ENCODE measurements at places on chromosomes 6 and 20.

DNA sequence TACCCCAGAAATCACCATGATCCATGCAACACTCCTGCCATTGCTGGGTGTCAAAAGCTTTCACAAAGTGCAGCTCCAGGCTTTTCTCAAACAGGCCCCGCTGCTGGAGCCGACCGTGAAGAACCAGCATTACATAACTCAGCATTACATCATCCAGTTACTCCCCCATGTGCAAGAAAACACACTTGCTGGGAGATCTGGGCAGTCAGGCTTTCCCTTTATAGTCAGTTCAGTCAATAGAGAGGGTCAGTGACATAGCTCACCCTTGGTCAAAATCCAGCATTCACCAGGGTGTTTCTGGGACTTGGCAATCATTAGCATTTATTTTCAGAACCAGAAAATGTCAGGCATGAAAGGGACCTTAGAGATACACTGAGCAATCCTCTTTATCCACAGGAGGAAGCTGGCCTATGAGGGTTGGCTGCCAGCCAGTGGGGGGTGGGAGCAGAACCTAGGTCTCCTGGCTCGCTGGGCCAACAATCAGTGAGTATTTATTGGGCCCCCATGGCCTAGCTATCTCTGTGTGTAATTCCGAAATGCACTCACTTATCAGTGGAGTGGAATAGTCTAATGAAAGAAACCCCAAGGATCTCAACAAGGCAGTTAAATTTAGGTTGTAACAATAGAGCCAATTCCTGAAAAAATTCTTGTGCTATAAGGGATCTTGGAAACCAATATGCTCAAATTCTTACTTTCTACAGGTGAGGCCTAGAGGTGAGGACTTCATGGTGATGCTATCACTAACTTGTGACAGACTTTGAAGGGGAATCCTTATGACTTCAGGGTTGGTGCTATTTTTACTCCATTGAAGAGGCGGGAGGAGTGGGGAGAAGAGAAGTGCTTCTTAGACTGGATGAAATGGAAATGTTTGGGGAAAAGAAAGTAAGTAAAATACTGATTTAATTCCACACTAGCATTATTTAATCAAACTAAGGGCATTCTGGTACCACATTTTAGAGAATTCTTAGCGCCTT, 54.6 kb downstream of the LYRM4 start:
- DNase-seq: no peak

GRCh38 chr6:24959319-24959718, 23.6 kb upstream of the RIPOR2 start:
- no peak for DNase-seq

DNA sequence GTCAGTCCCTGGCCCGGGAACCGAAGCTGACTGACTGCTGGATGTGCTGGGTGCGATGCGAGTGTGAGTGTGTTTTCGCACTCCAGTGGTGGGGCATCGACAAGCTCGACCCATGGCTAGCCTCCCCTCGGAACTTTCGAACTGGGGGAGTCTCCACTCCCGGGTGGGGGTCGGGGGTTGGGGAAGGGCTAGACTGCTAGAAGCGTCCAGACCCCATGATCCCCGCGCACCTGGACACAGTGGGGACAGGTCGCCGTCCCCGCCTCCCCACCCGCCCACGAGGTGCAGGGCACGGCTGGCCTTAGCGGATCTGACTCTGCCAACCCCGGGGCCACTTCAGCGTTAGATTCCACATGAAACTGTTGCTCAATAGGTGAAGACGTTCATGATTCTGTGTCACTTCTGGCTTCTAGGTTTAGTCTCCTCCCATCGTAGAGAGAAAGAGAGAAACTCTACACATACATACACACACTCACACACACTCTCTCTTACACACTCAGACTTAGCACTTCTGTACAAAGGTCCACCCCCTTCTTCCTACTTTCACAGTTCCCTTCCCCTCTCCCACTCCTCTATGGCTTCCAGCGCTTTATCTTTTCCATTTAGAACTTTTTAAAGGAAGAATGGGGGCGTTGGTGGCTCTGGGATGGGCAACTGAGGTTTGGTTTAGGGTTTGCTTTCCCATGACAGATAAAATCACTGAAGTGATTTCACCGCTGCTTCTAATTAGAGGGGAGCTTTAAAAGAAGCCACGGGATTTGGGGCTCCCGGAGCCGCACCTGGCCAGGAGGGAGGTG, 5.1 kb upstream of the TFAP2A start:
- DNase-seq: no peak

GRCh38 chr20:672963-673602, 2.5 kb downstream of the SCRT2 start:
- no peak for DNase-seq

- peak; percentile 66 for DNase-seq
Measured at GRCh38 chr6:155418017-155418761, 37.5 kb downstream of the NOX3 start.

GRCh38 chr6:135465307-135465706, 32.2 kb downstream of the AHI1 start:
- no peak for DNase-seq
